Stimulated activated CD4-positive, alpha-beta T cell treated with anti-CD3 and anti-CD28 coated beads, Interleukin-15, amount 100 ng/mL, for 1 hour (primary cell): ENCODE measurements at places on chromosomes 7 and 10.

DNA sequence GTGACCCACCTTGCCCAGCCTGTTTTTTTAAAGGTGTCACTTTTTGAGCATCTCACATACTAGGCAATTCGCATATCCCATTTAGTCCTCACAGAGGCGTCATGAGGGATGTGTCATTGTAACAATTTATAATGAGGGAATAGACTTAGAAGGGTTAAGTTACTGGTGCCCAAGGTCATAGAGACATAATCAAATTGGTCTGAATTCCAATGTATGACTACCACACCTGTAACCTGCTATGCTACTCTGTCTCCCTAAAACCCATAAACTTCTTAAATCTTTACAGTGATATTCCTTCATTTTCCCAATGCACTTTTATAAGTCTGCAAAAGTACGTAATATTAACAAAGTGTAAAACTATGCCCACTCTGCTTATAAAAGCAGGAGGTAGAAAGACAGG lies 7.1 kb downstream of the ZMYND11 start:
- DNase-seq: no peak

GRCh38 chr10:127887541-127888415 lies 5.0 kb downstream of the CLRN3 start:
- DNase-seq: no peak

GRCh38 chr7:42274053-42274452 lies 37.0 kb upstream of the GLI3 start:
- DNase-seq: no peak

DNA sequence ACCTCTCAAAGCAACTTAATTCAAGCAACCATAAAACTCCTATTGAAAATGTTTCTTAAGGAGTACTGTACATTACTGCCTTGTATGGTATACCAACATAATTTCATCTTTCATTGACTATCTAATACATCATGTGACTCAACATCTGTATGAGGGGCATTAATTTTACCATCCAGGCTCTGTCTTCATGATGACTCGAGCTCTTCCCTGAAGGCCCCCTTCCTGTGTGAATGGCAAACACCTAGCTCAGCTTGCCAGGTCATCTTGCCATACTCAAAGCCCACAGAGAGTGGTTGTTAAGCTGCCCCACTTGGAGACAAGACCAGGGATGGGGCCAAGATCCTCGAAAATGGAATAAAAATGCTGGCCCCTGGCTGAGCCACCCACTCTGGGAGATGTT lies 82.4 kb downstream of the SGMS1 start:
- DNase-seq: no peak

DNA sequence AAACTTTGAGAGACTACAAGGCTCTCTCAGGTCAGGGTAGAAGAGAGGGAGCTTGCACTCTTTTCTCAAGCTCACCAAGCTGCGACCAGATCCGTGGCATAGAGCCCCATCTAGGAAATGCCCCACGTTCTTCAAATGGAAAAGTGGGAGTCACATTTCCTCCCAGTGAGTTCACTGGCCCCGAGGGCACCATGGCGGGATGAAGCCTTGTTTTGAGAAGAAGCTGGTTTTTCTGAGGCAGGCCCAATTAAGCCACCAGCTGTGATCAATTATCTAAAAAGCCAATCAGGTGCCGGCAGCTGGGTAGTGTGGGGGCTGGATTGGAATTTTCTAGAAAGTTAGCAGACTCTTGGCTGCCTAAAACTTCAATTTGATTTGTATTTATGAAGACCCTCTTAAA lies 101.4 kb downstream of the ZNF365 start:
- no peak for DNase-seq

DNA sequence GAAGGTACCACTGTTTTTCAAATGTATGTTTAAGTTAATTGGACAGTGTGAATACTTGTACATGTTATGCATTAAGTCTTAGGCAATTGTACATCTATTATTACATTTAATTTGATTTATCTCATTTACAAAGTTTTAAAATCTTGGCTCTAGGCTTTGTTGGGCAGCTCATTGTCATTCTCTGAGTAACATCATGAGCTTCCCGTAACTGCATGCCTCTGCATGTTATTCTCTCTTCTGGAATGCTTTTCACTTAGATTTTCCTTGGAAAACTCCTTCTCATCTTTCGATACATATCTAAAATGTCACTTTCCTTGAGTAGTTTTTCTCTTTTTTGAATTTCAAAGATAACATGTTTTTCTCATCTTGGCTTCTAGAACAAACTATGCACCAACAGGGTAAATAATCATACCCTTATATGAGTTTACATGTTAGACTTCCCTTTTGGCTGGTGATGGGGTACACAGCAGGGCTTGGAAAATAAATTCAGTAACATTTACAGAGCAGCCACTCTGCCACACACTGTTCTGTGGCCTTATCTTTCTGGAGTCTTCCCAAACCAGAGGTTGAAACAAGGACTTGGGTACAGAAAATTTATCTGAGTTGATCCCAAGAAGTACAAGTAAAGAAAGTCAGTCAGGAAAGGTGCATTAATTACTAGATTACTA lies 42.2 kb upstream of the A1CF start:
- no peak for DNase-seq

DNA sequence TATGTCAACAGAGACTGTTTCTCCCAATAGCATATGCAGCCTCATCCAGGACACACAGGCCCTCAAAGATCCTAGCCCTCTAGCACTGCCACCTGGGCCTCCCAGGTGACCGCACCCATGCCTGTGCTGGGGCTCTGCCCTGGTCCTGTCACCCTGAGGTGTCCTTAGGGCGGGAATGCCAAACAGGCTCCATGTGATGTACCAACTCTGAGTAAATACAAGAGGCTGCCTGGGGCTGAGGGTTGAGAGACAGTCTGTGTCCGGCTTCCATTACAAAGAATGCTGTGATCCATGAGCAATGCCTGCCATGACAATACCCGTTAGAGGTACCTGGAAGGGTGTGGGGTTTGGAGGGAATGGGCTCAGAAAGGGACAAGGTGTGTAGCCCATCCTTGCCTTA lies 83.0 kb upstream of the KAT6B start:
- no peak for DNase-seq
